ENCODE measurements at places on chromosomes 3 and 15.

GRCh38 chr3:177056927-177057326, 140.4 kb downstream of the TBL1XR1 start:
- DNase-seq = no peak

GRCh38 chr3:151107701-151108100, 22.2 kb downstream of the MED12L start:
- no peak for DNase-seq

DNA sequence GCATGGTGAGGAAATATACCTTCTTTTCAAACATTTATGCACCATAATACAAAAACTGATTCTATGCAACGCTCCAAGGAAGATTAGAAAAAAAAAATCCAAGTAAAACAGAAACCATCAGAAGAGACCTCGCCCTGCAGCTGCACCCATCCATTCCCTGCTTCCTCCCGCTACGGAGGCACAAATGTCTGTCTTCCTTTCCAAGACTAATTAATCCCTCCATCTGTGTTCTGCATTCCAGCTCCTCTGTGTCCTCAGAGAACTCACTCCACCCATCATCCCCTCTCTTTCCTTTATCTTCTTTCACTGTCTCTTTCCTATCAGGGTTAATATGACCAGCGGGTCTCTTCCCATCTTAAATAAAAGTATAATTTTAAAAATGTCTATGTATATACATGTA, 196.1 kb downstream of the ADAMTSL3 start:
- DNase-seq = no peak

- DNase-seq = no peak
Measured at GRCh38 chr3:53324105-53324504, 23.2 kb downstream of the DCP1A start.

GRCh38 chr3:128618398-128618726, 32.3 kb downstream of the RPN1 start:
- DNase-seq = no peak

DNA sequence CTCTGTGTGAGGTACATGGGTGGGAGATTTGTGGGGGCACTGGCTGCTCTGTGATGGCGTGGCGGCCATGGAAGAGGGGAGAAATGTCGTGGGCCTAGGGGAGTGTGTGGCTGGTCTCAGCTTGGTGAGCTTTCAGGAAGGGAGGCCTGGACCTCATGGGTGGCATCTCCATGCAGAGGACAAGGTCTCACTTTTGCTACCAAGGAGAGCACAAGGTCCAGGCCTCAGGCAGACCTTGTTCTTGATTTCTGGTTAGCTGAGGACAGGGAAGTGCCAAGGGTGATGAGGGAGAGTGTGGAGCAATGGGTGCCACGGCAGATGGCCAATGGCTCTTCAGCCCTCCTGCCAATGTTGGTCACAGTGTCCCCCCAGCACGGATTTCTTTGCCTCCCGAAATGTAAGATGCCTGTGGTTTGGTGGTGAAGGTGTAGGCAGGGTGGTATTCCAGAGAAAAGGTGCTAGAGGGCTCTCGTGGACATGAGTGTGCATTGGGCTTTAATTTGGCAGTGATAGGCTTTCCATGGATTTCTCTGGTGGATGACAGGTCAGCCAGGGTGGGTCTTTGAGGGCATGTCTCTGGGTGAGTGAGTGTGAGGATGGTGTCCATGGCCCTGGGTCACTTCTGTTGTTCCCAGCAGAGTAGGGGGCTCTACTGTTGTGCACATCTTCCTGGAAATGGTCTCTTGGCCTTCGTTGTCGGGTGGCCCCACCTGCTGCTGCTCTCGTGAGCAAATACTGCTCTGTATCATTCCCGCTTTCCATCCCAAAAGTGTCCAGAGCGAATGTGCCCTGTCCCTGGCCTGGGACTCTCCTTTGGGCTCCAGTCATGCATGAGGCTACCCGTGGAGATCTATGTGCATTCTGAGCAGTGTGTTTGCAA, 108.0 kb downstream of the SNRPN start:
- peak; percentile 26 for DNase-seq

DNA sequence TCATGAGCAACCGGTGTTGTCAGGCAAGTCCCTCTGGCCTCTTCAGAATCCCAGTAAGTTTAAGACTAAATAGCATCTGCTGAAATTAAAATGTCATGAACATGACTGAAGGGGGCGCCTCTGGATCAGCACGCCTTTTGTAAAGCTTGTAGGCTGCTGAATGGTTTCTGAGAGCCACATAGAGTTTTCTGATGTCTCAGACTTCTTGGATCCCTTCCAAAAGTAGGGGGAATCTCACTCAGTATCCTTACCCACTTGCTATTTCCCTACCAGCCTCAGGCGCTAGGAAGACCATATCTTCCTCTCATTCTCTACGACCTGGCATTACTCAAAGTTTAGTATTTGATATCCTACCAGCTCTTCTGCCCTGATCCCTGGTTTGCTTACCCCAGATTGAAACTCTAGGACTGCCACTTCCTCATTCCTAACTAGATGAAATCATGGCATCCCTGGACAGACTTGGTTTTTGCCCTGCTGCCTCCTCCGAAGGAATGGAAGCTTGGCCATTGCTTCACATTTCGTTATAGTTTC, 62.7 kb upstream of the CD47 start:
- DNase-seq = peak; percentile 8

DNA sequence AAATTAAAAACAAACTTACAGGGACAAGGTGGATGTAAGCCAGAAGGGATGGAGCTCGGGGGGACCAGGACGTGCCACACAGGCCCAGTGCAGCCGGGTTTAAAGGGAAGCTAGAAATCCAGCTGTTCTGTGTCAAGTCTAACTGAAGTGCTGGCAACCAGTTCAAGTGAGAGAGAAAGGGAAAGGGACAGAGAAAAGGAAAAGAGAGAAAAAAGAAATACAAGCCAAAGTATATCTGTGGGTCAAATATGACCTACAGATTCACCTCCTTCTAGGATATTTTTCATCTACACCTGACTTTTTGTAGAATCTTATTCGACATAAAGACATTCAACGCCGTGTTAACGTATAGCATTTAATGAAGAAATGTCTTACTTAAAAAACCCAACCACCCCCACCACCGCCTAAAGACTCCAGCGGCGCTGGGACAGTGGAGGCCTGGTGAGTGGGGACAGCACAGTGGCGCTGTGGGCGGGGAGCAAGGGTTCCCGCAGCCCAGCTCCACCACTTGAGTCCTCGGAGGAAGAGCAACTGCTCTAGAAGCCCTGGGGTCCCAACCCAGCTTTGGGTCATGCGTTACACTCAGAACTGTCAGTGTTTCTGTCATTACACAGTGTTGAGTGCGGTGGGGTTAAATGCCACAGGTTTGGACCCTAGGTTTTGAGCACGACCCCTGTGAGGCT, 62.3 kb downstream of the CHSY1 start:
- DNase-seq = no peak

DNA sequence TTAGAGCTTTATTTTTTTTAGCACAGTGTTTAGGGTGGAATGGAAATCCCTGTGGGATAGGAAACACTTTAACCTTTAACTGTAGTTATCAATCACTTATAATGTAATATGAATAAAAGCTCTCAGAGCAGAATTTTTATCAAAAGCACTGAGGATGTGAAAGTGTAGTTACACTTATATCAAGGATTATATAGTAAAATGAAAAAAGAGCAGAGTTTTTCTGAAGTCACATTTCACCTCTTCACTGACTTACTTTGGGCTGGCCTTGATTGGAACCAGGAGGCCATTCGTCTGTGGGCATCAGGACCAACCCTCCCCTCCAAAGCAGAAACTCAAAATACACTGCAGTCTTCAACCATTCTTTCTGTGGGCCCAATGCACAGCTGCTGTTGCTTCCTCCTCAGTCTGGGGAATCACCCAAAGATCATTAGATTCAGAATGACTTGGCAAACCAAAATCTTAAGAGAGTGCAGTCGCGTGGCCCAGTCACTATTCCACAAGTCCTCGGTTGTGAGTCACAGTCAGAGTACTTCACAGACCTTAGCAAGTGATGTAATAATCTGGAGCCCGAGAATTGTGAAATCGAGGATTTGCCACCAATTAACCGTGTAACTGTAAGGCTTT, 132.6 kb upstream of the COL8A1 start:
- no peak for DNase-seq

DNA sequence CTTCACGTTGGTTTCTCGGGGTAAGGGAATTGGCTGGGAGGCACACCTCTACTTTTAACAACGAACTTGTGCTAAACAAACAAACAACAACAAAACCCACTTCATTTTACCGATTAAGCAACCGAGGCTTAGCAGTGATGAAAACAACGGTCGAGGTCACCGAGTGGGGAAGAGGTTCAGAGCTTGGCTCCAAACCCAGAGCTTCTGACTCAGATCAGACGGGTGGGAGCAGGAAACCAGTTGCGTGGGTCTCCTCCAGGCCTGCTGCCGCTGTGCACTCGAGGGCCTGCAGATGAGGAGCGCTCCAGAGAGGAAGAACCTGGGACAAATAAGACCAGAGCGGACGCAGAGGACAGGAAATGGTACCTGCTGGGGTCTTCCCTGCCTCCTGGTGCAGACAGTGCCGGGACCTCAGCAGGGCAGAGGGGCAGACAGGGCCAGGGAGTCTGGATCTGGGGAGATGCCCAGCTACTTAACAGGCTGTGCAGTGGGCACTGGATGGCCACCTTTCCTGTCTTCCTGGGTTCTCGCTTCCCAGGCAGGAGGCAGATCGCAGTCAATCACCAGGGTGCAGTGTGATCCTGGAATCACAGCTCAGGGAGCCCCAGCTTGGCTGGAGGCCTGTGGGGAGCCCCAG, 99.0 kb upstream of the MEF2A start:
- DNase-seq = no peak

DNA sequence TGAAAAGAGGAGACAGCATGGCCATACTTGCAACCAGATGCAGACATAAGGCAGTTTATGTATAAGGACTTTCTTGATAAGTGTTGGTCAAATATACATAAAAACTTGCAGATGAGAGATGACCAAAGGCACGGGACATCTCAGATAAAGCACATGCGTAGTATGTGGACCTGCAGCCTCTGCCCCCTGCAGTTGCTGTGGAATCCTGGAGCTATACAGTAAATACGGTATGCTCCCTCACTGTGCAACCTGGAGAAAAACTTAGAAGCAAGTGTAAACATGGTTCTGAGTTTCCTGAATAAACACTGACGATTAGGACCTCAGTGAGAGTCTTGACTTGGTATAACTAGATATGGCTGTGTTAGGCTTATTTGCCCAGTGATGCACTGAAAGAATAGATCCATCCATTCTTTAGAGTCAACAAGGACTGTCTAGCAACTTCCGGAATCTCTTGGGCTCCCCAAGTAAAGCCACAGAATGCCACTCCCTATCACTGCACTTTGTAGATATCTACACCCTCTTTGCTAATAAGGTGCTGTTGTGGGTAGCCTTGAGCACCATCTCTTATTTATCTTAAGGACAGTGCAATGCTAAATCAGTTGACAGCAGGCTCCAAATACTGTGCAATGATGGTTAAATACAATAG, 40.2 kb downstream of the GJD2 start:
- DNase-seq = no peak

DNA sequence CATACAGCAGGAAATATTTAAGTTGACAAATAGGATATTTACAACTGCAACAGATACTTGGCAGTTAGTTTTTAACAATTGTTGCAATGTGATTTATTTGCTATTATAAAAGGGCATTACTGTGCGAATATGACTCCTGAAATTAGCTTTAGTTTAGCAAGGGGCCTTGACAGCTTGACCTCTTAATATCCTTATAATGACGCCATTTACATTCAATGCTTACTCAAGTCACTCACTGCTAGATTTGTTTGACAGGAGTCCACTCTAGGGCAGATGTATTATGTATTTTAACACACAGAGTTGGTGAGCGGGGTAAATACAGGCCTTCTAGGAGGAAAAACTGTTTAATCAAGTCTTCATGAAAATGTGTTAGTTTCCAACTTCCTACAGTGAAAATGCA, 58.1 kb upstream of the C15orf61 start:
- no peak for DNase-seq

DNA sequence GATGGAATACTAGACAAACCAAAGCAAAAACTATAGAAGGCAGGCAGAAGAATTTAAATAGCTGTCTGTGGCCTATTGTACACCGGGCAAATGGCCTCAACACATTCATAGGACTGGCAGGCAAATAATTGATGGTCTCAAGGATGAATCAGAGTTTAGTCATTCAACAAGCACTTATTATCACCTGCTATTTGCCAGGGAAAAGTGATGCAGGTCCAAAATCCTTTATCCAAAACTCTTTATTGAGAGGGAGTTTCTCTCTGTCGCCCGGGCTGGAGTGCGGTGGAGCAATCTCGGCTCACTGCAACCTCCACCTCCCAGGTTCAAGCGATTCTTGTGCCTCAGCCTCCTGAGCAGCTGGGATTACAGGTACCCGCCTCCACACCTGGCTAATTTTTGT, 2.3 kb downstream of the EIF2AK4 start:
- DNase-seq = no peak

- DNase-seq = no peak
Measured at GRCh38 chr3:72458375-72458774, 389.9 kb downstream of the SHQ1 start.

- no peak for DNase-seq
Measured at GRCh38 chr3:179949869-179950268, 86.9 kb downstream of the PEX5L start.

- no peak for DNase-seq
Measured at GRCh38 chr15:29934251-29934650, 112.0 kb upstream of the TJP1 start.

DNA sequence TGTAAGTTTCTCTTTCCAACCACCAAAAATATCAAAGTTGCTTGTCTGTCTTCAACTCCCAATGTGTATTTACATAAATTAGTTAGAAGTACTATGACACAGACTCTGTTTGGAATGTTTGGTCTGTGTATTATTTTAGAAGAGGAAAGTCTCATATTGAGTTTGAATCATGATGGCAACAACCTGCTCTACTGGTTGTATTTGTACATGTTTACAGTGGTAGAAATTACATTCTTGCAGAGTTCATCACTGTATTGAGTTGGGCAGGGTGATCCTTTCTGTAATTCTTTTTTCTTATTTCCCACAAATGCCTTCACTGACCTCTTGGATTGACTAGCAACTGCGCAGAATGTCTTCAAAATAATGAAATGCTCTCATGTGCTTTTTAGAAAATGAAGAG, 149.6 kb downstream of the CHL1 start:
- no peak for DNase-seq

GRCh38 chr15:83588441-83588840, 65.5 kb upstream of the ADAMTSL3 start:
- no peak for DNase-seq

DNA sequence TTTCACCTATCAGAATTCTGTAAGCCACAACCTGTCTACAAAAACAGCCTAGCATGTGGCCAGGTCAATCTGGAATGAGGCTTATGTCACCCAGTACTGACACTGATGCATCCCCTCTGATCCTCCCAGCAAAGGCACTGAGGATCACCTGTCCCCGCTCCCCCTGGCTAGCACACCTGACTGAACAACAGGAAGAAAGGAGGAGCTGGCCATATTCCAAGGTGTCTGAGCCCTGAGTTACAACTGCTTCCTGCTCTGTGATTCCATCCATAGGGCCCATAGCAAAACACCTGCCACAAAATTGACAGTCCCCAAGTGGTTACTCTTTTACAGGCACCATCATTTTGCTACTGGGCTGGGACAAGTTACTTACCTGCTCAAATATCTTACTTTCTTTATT, 555.5 kb upstream of the CFAP20DC start:
- no peak for DNase-seq

Measured in CD8-positive, alpha-beta memory T cell (primary cell).